ENCODE measurements at places on chromosomes 4 and X. TPM values are rescaled to one million over a fixed set of nuclear protein-coding genes. Genes with fewer than 3 reads are reported as not detected.

The GPR143 gene
- not detected for total RNA-seq

The MTNR1A gene
- total RNA-seq, result not detected

The CXCR3 gene
- total RNA-seq, result not detected

The FAM47A gene
- not detected for total RNA-seq

The GLRA2 gene
- not detected for total RNA-seq

The USP9X gene
- total RNA-seq, result 43.5 TPM

The ERCC6L gene
- total RNA-seq, result 13.1 TPM

The SLC26A1 gene
- total RNA-seq, result not detected

The CT45A5 gene
- total RNA-seq, result 0.50 TPM
